ENCODE measurements at places on chromosomes 6 and 20.
A peak's percentile ranks its signal among the peaks of the same experiment; 100 is the strongest.

DNA sequence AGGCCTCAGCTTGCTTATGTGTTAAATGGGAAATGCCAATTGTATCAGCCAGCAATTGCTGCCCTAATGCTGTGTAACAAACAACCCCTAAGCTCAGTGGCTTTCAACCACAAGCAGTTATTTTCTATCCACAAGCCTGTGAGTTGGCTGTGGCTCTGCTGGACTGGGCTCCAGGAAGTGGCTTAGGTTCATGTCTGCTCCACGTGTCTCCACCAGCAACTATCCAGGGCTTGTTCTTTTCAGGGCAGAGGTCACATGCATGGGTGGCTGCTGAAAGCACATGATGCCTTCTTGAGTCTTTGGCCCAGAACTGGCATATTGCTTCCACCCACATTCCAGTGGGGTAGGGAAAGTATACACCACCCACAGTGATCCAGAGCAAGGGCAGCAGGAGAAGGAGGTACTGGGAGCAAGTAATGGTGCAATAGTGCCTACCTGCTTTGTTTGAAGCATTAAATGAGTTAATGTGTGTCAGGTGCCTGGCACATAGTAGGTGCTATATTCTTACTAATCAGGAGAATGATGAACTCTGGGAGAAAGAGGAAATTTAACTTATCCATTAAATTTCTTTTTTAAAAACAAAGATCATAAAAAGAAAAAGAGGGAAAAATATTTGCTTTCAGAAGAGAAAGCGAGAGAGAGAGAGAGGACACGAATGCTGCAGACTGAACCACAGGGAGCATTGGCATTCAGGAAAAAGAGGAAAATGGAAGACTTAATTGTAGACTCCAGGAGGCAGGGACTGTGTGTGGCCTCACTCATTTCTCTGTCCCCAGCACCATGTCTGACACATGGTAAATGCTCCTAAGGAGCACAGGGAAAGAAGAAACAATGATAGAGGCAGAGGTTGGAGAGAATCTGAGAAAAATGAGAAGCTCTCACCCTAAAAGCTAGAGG lies 25.2 kb upstream of the RNF24 start:
- DNase-seq = no peak

DNA sequence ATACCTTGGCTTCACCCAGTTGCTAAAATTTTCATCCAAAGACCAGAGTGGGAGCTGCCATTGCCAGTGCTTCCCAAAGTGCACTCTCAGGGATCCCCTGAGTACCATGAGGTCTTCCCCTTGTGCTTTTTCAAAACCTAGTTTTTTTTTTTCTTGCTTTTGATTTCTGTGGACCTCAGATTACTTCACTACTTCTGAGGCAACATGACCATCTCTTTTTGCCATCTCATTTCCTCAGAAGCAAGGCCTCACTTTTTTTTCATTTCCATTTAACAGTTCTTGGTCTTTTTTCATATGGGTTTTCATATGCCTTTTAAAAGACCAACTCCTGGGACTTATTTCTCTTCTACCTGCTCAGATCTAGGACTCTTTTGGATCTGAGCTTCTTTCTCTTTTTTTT lies 64.1 kb upstream of the MMS22L start:
- no peak for DNase-seq

- peak; percentile 93 for DNase-seq
These were observed 38.5 kb downstream of the TPD52L1 start for GRCh38 chr6:125191916-125192609.

- peak; percentile 47 for DNase-seq
These were observed 556 bp upstream of the SCAF8 start for GRCh38 chr6:154732538-154733182.

GRCh38 chr6:6622501-6622900 lies 34.0 kb downstream of the LY86 start:
- DNase-seq = no peak

GRCh38 chr6:101853231-101854085 lies 459.9 kb downstream of the GRIK2 start:
- no peak for DNase-seq

DNA sequence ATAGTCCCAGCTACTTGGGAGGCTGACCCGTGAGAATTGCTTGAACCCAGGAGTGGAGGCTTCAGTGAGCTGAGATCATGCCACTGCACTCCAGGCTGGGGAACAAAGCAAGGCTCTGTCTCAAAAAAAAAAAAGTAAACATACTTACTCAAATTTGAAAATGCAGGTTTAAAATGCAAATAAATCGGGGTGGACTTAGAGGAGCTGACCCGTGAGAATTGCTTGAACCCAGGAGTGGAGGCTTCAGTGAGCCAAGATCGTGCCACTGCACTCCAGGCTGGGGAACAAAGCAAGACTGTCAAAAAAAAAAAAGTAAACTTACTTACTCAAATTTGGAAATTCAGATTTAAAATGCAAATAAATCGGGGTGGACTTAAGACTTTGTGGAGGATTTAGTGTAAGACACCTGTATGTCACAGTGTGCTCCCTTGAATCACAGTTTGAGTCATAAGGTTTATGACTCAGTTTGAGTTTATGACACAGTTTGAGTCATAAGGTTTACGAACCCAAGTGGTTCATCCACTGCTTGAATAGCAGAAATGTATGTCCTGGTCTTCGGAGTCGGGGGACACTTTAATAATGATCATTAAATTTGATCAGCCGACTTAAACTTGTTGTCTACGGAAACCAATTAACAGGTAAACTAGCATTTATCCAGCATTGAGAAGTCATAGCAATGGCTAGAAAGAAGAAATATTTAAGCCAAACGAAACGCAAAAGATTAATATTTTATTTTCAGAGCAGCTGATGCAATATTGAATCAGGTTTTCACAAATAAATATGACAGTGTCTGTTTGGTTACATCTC lies 6.8 kb upstream of the MRPS10 start:
- DNase-seq = peak; percentile 90

DNA sequence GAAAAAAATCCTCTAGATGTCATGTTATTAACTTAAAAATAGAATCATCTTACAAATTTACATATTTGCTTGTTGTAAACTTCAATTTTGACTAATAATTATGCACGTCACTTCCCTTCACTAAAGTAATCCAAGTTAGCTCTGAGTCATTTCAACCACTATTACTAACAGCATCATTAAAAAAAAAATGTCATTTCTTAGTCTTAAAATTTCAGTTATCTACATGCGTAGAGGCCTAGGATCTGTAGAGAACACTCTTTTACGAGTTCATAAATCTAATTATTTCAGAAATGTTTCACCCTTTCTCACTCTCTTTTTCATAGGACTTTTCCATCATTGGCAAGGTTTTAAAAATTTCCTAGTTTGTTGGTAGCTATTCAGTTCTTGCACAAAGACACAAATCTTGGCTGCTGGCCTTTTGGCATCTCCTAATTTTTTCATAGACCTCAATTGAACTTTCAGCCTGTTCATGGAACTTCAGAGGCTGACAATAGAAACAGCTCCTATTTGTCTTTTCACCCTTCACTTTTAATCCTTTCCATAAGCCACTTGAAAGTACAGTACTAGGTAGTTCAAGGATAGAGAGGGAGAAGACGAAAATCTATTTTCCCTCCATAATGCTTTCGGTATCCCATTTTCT lies 61.5 kb downstream of the OGFRL1 start:
- peak; percentile 75 for DNase-seq

GRCh38 chr6:38320358-38320757 lies 319.4 kb downstream of the BTBD9 start:
- no peak for DNase-seq

GRCh38 chr20:51437182-51437924 lies 105.2 kb downstream of the NFATC2 start:
- no peak for DNase-seq

- DNase-seq = no peak
These were observed 2.4 kb upstream of the GLYATL3 start for GRCh38 chr6:49497304-49497703.

DNA sequence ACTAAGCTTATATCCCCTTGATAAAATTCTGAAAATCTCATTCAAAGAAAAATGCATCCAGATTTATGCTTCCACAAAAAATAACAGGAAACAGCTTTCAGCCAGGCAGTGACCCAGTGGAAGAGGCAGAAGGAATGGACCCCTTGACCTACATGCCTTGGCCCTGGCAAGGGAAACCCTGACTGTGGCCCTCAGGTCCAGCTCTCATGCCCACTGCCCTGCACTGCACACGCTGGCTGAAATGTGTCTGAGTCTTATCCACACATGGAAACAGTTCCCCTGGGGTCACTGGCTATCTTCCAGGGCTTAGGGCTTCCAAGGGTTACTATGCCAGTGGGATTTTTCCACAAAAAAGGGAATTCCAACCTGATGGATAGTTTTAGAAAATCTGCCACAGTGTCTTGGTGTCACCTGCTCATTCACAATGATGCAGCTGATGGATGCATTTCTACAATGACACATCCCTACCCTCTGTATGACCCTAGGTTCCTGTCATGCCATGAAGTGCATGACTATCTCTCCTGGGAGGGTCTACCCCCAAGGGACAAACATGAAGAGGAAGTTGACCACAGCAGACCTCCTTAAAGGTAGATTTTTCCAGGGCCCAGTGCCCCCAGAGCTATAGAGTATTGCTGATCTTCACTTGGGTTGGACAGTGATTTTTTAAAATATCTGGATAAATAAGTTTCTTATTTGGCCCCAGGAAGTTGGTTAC lies 121.9 kb upstream of the CD93 start:
- DNase-seq = no peak

DNA sequence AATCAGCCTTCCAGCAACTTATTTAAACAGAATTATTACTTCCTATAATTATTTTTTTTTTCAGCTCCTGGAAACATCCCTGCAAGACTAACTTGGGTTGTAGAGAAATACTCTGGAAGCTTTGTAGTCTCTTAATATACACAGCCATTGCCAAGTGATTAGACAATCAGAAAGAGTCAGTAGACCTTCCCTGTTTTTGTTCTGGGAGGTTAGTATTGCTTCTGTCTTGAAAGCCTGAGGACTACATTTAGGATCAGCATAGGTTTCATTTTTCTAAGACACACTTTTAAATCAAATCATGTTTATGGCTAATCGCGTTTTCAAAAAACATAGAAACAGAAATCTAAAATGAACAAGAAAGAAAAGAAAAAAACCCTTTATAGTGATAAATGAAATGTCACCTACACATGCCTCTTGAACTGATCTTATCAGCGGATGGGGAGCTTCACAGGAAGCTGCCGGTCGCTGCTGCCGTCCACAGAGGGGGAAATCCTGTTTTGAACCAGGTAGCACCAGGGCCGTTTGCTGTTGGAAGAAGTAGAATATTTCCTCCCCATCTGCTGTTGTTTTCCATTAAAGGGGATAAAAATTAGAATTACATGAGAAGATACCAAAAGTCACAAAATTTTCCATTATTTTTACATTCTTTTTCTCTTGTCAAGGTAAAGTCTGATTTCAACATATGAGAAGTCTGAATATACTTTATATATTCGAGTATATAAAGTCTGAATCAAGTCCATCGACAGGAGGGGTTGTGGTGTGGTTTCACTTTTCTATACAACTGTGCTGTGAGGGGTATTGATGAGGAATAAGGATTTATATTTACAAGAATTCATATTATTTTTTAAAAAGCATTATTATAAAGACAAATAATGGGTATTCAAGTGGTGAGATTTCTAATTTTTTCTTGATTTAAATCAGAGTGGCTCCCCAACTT lies 94.6 kb downstream of the ARMC2 start:
- no peak for DNase-seq

- peak; percentile 21 for DNase-seq
These were observed 868.9 kb downstream of the PHF3 start for GRCh38 chr6:64504503-64504902.

DNA sequence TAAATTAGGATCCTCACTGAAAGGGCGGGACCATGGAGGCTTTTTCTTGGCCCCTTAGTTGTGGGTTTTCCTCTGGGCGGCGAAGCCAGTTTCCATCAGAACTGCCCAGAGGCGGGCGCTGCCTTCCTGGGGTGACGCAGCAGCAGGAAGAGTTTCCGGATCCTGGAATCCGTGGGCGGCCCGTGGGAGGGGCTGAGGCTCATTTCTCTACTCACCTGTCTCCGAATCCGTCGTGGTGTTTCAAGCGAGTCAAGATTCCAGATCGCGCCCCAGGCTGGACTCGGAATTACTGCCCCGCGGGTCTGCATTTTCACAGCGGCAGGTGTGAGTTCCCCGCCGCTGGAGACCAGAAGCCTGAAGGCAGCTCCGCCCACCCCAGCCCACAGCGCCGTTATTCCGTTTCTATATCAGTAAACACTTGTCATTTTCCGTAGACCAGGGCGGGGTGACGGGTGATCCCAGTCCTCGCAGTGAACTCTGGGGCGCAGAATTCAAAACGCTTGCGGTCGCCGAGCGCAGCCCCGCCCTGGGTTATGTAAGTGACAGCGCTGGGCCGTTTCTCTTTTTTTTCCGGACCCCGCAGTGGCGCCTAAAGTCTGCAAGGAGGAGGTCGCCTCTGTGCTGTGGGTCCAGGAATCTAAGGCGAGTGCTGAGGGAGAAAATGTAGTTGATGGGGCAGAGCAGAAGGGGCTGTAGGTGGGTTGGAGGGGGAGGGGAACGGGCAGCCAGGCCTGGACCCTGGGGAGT lies 27.2 kb upstream of the POU5F1 start:
- peak; percentile 70 for DNase-seq

DNA sequence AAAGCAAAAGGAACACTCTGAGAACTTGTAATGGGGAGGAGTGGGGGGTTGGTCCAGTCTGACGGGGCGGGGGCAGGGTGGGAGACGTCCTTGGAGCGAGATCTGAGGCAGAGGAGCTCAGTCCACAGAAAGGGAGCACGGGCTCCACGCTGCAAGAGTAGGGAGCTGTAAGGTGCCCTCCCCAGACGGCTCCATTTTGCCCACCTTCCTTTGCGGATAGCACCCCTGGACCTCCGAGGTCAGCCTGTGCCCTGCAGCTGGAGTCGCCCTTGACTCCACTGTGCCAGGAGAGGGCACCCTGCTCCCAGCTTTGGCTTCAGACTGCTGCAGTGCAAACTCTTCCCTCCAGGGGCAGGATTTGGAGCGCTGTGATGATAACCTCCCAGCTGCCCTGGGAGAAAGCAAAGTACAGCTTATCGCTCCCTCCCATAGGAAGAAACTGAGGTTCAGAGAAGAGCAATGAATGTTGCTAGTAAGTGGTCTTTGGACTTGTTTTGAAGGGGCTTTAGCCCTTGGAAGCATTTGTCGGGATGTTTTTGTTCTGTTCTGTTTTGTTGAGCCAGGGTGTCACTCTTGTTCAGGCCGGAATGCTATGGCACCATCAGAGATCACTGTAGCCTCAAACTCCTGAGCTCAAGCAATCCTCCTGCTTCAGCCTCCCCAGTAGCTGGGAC lies 9.5 kb upstream of the AHCY start:
- DNase-seq = peak; percentile 83
